ENCODE measurements at places on chromosomes 12 and 14.

GRCh38 chr12:60119327-60119726, 523.5 kb downstream of the SLC16A7 start:
- H3K27ac ChIP-seq, result no peak overlapping the region
- H3K4me1 ChIP-seq, result no peaks in the 10 kb centered on the region
- no peaks in the 10 kb centered on the region for H3K27me3 ChIP-seq
- no peaks in the 10 kb centered on the region for H3K36me3 ChIP-seq
- no peak for DNase-seq

GRCh38 chr14:85590784-85591183, 60.8 kb downstream of the FLRT2 start:
- H3K27ac ChIP-seq, result no peak overlapping the region
- peaks cover 4% of the 10 kb centered on the region for H3K36me3 ChIP-seq
- no peak overlapping the region for H3K4me3 ChIP-seq
- no peaks in the 10 kb centered on the region for H3K27me3 ChIP-seq

GRCh38 chr14:91586410-91586809, 76.3 kb upstream of the PPP4R3A start:
- H3K4me1 ChIP-seq, result no peaks in the 10 kb centered on the region
- no peak overlapping the region for H3K27ac ChIP-seq
- DNase-seq, result no peak
- H3K27me3 ChIP-seq, result peaks cover 12% of the 10 kb centered on the region

GRCh38 chr12:75641031-75641780, 129.8 kb upstream of the KRR1 start:
- no peaks in the 10 kb centered on the region for H3K4me1 ChIP-seq
- H3K27me3 ChIP-seq, result no peaks in the 10 kb centered on the region
- no peak overlapping the region for H3K4me3 ChIP-seq
- no peak overlapping the region for H3K27ac ChIP-seq

DNA sequence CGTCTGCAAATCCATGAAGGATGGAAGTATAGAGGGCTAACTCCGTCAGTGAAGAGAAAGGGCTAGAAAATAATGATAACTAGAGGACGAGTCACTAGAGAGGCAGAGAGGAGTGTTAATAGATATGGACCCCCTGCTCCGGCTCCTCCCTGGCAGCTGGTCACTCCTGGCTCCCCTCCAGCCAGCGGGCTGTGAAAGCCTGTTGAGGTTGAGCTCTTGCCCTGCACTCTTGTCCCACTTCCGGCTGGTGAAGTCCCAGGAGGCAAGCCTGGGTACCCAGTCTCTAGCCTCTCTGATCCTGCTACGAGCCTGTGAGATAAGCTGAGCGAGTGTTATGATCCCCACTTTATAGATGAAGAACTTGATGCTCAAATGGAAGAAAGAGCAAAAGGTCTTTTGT, 90.3 kb downstream of the RFX4 start:
- peaks cover 24% of the 10 kb centered on the region for H3K27me3 ChIP-seq
- no peaks in the 10 kb centered on the region for H3K36me3 ChIP-seq
- no peaks in the 10 kb centered on the region for H3K4me1 ChIP-seq
- no peak overlapping the region for H3K4me3 ChIP-seq
- no peak for DNase-seq

DNA sequence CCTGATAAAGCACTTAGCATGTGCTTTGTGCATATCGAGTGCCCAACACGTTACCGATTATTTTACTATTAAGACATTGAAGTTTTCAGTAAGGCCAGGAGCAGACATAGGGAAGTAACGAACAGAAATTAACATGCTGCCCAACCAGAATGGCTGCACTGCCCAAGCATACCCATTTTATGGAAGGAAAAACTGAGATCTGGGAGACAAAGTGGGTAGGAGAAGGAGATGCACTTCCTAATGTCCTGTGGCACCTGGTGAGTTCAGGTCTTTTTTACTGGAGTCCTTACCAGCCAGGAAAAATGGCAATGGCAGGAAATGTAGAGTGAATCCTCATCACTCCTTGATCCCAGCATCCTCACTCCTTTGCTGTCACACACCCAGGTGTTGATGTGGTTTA, 768.5 kb downstream of the MED13L start:
- H3K27me3 ChIP-seq, result no peaks in the 10 kb centered on the region
- no peak for DNase-seq
- no peaks in the 10 kb centered on the region for H3K4me1 ChIP-seq
- H3K4me3 ChIP-seq, result no peak overlapping the region
- H3K36me3 ChIP-seq, result no peaks in the 10 kb centered on the region

DNA sequence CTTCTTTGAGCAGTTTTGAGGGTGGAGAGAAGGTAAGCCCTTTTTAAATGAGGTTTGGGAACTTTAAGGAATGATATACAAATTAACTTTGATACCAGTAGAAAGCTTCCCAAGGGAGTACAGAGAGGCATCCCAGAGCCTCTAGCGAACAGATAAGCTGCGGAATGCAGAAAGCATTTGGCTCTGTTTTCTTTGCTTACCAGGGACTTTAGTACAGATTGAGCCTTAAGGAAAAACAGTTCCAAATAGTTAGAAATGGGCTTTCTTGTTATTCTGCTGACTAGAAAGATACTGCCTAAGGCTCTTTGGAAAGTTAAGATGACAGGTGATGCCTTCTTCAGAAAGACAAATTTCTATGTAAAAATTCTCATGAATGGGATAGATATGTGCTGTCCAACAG, 261.7 kb upstream of the FOXN3 start:
- no peaks in the 10 kb centered on the region for H3K4me1 ChIP-seq
- H3K27me3 ChIP-seq, result no peaks in the 10 kb centered on the region
- no peaks in the 10 kb centered on the region for H3K36me3 ChIP-seq
- DNase-seq, result no peak

DNA sequence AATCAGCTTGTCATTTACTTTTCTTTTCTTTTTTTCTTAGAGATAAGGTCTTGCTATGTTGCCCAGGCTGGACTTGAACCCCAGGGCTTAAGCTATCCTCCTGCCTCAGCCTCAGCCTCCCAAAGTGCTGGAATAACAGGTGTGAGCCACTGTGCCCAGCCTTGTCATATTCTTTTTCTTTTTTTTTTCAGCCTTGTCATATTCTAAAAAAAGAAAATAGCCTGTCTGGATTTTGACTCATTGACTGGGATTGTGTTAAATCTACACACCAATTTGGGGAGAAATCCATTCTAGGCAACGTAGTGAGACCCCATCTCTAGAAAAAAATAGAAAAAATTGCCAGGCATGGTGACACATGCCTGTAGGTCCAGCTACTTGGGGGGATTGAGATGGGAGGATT, 24.1 kb downstream of the ATP5MC2 start:
- no peaks in the 10 kb centered on the region for H3K36me3 ChIP-seq
- no peak for DNase-seq
- H3K4me1 ChIP-seq, result no peaks in the 10 kb centered on the region
- no peak overlapping the region for H3K27ac ChIP-seq
- no peak overlapping the region for H3K4me3 ChIP-seq
- no peaks in the 10 kb centered on the region for H3K27me3 ChIP-seq

GRCh38 chr14:37142835-37143401, 29.5 kb downstream of the SLC25A21 start:
- no peak overlapping the region for H3K27ac ChIP-seq
- no peaks in the 10 kb centered on the region for H3K4me1 ChIP-seq
- DNase-seq, result no peak
- no peaks in the 10 kb centered on the region for H3K27me3 ChIP-seq

- no peaks in the 10 kb centered on the region for H3K27me3 ChIP-seq
- H3K4me3 ChIP-seq, result no peak overlapping the region
- H3K27ac ChIP-seq, result no peak overlapping the region
- no peak for DNase-seq
- H3K36me3 ChIP-seq, result no peaks in the 10 kb centered on the region
Observed at GRCh38 chr12:129635021-129635685, 268.7 kb downstream of the TMEM132D start.

- H3K27ac ChIP-seq, result no peak overlapping the region
- DNase-seq, result no peak
- no peaks in the 10 kb centered on the region for H3K36me3 ChIP-seq
- no peak overlapping the region for H3K4me3 ChIP-seq
- no peaks in the 10 kb centered on the region for H3K27me3 ChIP-seq
Observed at GRCh38 chr14:54446161-54446693, 5.1 kb upstream of the CNIH1 start.

DNA sequence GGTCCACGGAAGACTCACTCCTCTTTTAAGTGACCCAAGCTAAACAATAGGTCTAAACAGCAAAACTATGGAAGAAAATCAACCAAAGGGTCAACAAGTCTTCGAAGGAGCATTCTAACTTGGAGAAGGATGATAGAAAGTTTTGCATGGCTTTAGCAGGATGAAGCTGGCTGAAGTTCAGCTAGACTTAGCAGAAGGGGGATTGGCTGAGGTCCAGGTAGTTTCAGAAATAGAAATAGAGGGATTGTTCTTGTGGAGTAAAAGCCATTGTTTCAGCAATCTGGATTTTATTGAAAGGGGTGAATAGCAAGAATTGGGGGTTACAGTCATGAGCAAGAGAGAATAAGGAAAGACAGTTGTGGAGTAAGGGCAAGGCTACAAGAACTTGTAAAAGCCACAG, 84.7 kb upstream of the TSPAN8 start:
- H3K27me3 ChIP-seq, result no peaks in the 10 kb centered on the region
- no peak overlapping the region for H3K4me3 ChIP-seq
- no peak for DNase-seq
- no peak overlapping the region for H3K27ac ChIP-seq

- no peaks in the 10 kb centered on the region for H3K4me1 ChIP-seq
- H3K27me3 ChIP-seq, result no peaks in the 10 kb centered on the region
- no peak overlapping the region for H3K4me3 ChIP-seq
- DNase-seq, result no peak
Observed at GRCh38 chr14:42961509-42961908, 1354.8 kb downstream of the LRFN5 start.

DNA sequence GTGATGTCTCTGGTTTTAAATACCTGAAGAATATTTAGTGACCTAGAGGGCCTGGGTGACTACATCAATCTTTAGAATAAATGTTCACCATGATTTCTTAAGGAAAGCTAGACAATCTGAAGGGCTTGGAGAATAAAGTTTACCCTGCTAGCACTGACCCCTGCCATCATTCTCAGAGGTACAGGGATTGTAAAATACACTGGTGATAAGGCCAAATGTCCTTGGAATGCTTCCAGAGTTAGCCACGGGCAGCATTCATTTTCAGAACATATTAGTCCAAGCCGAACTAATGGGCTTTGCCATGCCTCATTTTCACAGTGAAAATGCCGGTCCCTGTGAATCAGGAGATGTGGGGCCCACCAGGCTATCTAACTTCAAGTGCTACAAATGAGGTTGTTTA, 1381.7 kb upstream of the SEL1L start:
- H3K27me3 ChIP-seq, result no peaks in the 10 kb centered on the region
- no peaks in the 10 kb centered on the region for H3K36me3 ChIP-seq
- H3K4me3 ChIP-seq, result no peak overlapping the region

- no peak overlapping the region for H3K4me3 ChIP-seq
- no peaks in the 10 kb centered on the region for H3K4me1 ChIP-seq
- DNase-seq, result no peak
- no peak overlapping the region for H3K27ac ChIP-seq
- H3K27me3 ChIP-seq, result no peaks in the 10 kb centered on the region
- no peaks in the 10 kb centered on the region for H3K36me3 ChIP-seq
Observed at GRCh38 chr12:60684988-60685655, 1089.3 kb downstream of the SLC16A7 start.

- no peak overlapping the region for H3K27ac ChIP-seq
- H3K36me3 ChIP-seq, result no peaks in the 10 kb centered on the region
- no peak for DNase-seq
- H3K4me3 ChIP-seq, result no peak overlapping the region
Observed at GRCh38 chr14:37615582-37616289, 20.3 kb downstream of the TTC6 start.

- H3K4me3 ChIP-seq, result peak overlapping the region; percentile 32
- no peaks in the 10 kb centered on the region for H3K36me3 ChIP-seq
- peaks cover 97% of the 10 kb centered on the region for H3K27me3 ChIP-seq
- no peak for DNase-seq
Observed at GRCh38 chr14:36658123-36659009, 3.3 kb upstream of the PAX9 start.

DNA sequence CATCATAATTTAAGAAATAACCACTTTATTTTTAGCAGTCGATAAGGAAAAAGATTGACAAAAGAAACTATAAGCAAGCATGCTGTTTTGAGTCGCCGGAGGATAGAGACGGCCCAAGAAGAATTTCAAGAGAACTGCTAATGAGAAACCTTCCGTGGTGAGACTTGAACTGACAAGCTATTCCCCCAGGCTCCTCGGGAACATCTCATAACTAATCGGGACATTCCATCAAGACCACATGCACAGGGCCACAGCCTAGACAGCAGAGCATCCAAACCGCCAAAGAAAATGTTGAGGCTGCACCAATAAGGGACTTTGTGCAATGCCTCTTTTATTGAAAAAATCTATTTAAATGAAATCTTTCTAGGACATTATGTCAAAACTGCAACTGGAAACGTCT, 51.0 kb downstream of the YEATS4 start:
- no peak overlapping the region for H3K4me3 ChIP-seq
- peaks cover 2% of the 10 kb centered on the region for H3K4me1 ChIP-seq
- no peaks in the 10 kb centered on the region for H3K27me3 ChIP-seq
- H3K27ac ChIP-seq, result no peak overlapping the region
- DNase-seq, result no peak
- H3K36me3 ChIP-seq, result peaks cover 4% of the 10 kb centered on the region

DNA sequence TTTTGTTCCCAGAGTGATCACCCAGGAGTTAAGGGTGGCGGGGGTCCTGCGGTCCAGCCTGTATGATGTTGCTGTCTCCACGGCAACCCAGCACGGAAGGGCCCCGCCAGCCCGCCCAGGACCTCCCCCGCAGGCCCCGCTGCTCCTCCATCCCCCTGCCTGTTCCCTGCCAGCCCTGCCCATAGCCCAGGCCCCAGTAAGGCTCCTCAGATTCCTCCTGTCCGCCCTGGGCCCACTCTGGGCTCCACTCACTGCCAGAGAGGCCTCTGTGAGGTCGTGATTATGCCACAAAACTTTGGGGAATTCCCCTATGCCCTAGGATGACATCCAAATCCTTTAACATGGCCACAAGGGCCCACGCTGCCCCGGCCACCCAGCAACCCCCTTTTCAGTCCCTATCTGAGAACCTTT, 20.8 kb downstream of the HSP90AA1 start:
- H3K4me3 ChIP-seq, result no peak overlapping the region
- peaks cover 12% of the 10 kb centered on the region for H3K4me1 ChIP-seq
- no peak for DNase-seq
- H3K27me3 ChIP-seq, result no peaks in the 10 kb centered on the region
- H3K27ac ChIP-seq, result no peak overlapping the region

DNA sequence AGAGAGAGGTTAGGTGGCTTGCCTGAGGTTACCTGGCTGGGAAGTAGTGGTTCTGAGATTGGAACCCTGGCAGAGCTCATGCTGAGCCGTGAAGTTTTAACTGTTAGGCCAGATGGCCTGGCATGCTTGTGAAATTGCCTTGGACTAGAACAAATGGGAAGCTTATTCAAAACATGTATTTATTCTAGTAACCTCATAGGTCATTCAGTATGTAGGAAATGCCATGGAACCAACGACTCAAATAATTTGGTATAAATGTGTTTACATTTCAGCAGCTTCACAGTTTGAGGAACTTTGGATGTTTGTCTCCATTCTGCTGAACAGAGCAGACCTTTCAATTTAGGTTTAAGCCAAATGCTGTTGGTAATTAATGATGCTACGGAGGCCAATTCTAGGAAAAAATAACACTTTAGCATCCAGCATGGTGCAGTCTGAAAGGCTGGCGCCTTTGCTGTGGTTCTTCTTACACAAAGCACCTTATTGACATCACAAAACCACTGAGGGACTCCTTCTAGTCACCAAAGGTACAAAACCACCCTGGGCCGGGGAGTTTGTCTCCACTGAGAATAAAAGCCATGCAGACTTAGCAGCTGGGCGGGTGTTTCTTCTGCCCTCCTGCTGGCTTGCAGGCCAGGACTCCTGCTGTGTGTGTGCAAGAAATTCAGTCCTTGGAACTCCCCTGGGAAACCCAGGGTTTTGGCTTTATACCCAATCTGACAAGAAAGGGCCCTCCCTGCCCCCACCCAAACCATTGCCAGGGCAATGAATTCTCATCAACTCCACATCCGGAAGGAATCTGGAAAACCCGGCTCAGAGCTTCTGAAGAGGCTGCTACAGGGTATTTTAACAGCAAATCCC, 64.2 kb downstream of the ELK3 start:
- H3K27me3 ChIP-seq, result no peaks in the 10 kb centered on the region
- no peak overlapping the region for H3K4me3 ChIP-seq
- H3K27ac ChIP-seq, result peak overlapping the region; percentile 14
- H3K36me3 ChIP-seq, result peaks cover 23% of the 10 kb centered on the region
